Neural crest cell (in vitro differentiated cells): ENCODE measurements at places on chromosomes 1 and 21. TPM values are rescaled to one million over a fixed set of nuclear protein-coding genes. Genes with fewer than 3 reads are reported as not detected.

The GBP3 gene
- total RNA-seq: not detected in 2 replicates

The KRTAP26-1 gene
- not detected in 2 replicates for total RNA-seq

The LDLRAD1 gene
- total RNA-seq: not detected in 2 replicates

The CYP4A11 gene
- total RNA-seq: not detected in 2 replicates

DNA sequence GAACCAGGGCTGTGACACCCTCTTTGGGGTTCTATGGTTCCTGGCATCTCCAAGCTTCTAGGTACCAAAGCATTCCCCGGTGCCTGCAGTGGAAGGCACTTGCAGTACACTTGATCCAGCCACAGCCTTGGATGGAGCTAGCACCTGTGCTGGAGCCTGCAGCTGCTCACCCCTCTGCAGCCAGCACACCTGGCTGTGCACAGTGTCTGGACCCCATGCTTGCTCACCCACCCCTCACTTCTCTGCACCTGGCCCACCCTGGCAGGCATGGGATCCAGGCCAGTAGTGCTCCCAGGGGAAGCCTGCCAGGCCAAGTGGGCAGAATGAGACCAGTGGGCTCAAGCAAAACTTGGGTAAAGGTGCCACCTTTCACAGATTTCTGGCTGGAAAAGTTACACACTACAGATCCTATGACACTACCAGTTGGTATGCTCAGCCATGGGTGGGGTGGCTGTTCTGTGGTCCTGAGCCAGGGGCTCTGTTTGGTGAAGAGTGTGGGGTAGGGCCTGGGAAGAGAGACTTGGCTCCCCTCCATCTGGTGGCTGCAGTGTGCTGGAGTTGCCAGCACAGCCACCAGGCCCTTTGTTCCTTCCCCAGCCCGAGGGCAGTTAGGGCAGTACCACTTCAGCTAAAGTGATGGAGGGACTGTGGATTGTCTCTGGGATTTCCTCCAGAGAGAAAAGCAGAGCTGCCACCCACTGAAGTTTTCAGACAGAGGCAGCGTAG is 157.8 kb upstream of the LRRC7 start:
- no peaks in the 10 kb centered on the region for H3K36me3 ChIP-seq
- no peak overlapping the region for H3K4me3 ChIP-seq
- no peaks in the 10 kb centered on the region for H3K4me1 ChIP-seq
- no peak for DNase-seq
- no peaks in the 10 kb centered on the region for H3K27me3 ChIP-seq

DNA sequence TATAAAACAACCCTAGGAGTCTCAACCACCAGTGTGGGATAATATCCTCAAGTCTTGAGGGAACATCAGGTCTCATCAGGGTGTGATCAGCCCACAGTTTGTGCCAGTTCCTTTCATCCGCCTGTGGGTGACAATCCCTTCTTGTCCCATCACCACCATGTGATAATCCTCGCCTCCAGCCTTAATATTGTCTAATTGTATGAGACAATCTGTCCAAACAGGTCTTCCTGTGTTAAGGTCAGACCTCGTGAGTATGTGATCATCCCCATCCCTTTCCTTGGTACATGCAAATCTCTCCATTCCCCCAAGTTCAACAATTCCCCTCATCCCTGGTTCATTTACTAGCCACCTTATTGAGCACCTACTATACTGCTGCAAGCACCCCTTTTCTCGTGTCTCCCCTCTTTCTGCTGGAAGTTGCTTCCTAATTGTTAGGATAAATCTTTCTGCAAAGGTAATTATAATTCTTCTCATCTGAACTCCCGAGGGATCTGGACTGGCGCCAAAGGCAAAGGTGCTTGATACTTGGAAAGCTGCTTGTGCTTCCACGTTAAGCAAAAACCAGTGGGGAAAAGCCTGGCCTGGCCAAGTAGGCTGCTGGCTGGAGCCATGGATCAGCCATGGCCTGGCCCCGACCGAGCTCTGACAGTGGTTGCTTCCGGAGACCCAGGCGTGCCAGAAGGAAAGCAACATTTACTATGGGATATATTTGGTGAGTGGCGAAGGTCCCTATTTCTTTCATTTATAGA is 92.5 kb downstream of the RNF220 start:
- no peak for DNase-seq
- no peak overlapping the region for H3K4me3 ChIP-seq
- peaks cover 16% of the 10 kb centered on the region for H3K4me1 ChIP-seq
- peaks cover 20% of the 10 kb centered on the region for H3K27me3 ChIP-seq

DNA sequence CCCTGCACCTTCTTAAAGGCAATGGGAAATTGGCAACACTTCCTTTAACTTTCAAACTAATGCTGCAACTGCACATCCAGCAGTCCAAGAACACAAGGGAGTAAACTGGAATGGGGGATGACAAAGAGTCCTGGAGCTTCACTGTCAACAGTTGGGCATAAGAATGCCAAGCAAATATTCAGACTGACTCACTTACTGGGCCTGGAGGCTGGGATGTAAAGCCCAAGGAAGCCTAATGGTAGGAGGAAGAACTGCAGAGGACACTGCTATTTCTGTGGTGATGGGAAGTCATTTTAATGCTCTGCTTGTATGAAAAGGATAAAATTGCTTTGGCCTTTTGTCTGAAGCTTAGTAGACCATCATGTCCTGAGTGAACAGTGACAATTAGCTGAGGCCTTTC is 15.7 kb upstream of the DMRTA2 start:
- peaks cover 11% of the 10 kb centered on the region for H3K27me3 ChIP-seq
- no peak overlapping the region for H3K4me3 ChIP-seq
- DNase-seq: no peak
